Activated CD8-positive, alpha-beta memory T cell treated with anti-CD3 and anti-CD28 coated beads, Interleukin-2, amount 50 U/mL, for 4 hours (primary cell): ENCODE measurements at places on chromosomes 11 and 22.

DNA sequence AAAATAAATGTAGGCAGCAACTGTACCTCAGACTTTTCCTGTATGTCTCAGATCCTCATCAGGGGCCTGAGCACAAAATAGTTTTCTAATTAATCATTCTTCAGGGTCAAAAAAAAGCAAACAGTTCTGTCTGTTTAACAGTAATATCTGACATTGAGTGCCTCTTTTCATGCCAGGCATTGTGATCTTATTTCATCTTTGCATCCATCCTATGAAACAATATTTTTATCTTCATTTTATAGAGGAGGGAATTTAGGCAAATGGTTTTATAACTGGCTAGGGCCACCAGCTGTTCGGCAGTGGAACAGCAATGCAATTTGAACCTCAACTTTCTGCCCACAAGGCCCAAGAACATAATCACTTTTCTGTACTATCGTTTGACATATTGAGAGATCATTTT lies 145.6 kb downstream of the WNT7B start:
- no peak for DNase-seq

DNA sequence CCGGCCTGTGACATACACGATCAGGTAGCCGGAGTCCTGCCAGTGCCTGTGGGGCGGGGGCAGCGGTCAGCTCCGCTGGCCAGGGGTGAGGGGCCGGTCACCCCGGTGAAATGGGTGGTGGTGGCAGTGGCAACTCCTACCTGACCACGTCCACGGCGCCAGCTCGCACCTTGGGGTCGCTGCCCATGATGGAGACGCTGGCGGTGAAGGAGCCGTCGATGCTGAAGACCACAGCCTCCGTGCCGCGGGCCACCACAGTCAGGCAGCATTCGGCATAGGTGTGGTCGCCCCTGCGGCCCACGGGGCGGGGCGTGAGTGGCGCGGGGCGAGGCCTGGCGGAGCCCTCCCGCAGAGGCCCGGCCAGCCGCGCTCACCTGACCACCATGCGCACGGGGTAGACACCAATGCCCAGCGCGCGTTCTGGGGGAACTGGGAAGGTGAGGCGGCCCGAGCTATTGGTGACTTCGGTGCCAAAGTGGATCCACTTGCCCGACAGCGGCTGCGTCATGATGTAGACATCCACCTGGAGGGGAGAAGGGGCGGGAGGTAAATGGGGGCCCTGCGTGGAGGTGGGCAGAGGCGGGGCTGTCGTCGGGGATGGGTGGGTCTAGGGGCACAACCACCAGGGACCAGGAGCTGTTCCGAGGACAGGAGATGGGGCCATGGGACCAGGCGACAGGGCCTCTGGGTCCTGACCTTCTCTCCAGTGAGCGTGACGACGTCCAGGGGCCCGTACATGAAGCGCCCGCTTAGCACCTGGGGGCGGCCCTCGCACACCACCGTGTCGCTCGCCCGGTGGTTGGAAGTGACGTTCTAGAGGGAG lies 10.9 kb downstream of the AIP start:
- DNase-seq, result no peak

DNA sequence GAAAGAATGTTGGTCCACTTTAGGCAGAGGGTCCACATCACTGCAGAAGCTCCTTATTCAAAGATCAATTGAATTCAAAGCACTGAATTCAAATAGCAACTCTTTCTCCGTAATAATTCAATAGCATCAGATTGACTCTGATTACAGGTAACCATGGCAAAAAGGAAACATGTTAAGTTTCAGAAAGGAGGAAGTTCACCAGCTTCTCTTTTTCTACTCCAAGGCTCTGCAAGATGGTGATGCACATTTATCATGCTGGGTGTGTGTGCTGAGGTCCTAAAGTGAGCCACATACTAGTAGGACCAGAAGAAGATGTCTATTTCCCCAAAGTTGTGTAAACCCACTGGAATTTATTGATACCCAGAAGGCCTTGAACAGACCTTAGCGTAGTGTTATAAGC lies 18.0 kb upstream of the DRD2 start:
- DNase-seq, result no peak

DNA sequence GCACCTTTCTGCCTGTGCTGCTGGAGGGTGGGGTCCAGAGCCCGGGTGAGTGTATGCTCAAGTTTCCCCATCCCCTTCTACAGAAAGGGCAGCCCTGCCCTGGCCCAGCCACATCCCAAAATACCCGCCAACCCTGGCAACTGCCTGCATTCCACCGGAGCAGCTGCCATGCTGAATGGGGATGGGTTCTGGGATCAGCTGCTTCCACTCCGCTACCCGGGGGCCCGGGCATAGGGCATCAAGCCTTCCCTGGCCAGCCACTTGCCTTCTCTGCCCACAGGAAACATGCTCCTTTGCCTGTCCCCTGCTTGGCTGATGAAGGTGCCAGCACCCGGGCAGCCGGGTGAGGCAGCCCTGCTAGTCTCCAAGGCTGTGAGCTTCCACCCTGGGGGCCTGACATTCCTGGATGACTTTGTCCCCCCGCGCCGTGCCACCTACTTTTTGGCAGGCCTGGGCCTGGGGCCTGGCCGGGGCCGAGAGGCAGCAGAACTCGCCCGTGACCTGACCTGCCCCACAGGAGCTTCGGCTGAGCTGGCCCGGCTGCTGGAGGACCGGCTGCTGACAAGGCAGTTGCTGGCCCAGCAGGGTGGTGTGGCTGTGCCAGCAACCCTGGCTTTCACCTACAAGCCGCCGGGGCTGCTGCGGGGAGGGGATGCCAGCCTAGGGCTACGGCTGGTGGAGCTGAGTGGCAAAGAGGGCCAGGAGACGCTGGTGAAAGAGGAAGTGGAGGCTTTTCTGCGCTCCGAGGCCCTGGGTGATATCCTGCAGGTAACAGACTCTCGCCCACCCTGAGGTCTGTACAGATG lies 3.2 kb downstream of the CARNS1 start:
- peak; percentile 26 for DNase-seq

GRCh38 chr11:128036556-128037093 lies 550.7 kb downstream of the ETS1 start:
- no peak for DNase-seq

GRCh38 chr11:96180341-96180740 lies 162.7 kb downstream of the MAML2 start:
- DNase-seq, result no peak

- DNase-seq, result no peak
These were observed 23.6 kb upstream of the LMO2 start for GRCh38 chr11:33915526-33915925.

DNA sequence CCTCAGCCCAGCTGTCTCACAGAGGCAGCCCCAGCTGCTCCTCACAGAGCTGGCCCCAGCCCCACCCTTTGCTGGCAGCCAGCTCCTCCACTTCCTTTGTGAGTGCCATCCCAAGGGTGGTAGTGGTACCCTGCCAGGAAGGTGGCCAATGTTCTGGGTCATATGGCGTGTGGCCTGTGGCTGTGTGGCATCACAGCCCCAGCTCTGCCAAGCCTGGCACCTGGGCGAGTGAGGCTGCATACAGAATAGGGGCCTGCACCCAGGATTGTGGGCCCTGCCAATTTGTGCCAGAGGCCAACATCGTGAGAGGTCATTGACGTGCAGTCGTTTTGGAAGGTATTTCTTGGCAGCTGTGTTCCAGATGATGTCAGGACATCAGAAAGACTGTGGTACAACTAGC lies 10.7 kb downstream of the TUB start:
- no peak for DNase-seq

GRCh38 chr22:26097840-26098239 lies 71.4 kb upstream of the SEZ6L start:
- no peak for DNase-seq

- peak; percentile 61 for DNase-seq
These were observed 21.1 kb upstream of the TMPRSS13 start for GRCh38 chr11:117950301-117950700.

GRCh38 chr11:1889941-1890855 lies 1.5 kb downstream of the PRR33 start:
- no peak for DNase-seq

- no peak for DNase-seq
These were observed 2.4 kb upstream of the HEPHL1 start for GRCh38 chr11:94018721-94019120.

- DNase-seq, result no peak
These were observed 345.8 kb downstream of the CNTN5 start for GRCh38 chr11:99366546-99366945.

- no peak for DNase-seq
These were observed 14.1 kb downstream of the PTPRJ start for GRCh38 chr11:47994417-47994816.

DNA sequence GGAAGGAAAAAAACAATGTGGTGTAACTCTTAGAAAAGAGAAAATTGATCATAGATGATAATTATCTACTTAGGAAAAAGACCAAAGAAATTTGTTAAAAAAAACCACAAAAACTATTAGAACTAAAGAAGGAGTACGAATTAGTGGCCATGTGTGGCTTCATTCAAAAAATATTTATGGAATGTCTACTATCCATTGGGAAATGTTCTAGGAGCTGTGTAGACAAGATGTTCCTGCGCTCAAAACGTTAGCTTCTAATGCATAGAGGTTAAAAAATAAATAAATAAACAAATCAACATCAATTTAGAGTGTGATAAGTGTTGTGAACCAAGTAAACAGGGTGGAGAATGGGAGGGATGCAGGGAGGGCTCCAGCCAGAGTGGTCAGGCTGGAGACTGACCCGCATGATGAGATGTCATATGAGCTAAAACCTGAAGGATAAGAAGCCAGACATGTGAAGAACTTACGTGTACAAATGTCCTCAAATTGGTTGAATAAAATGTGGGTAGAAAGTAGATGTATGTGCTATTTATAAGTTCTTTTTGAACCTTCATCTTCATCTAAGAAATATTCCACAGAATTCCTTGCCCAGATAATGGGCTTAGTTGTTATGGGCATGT lies 4.3 kb upstream of the EXPH5 start:
- no peak for DNase-seq

- no peak for DNase-seq
These were observed 330.3 kb upstream of the PITPNB start for GRCh38 chr22:28249402-28249801.

DNA sequence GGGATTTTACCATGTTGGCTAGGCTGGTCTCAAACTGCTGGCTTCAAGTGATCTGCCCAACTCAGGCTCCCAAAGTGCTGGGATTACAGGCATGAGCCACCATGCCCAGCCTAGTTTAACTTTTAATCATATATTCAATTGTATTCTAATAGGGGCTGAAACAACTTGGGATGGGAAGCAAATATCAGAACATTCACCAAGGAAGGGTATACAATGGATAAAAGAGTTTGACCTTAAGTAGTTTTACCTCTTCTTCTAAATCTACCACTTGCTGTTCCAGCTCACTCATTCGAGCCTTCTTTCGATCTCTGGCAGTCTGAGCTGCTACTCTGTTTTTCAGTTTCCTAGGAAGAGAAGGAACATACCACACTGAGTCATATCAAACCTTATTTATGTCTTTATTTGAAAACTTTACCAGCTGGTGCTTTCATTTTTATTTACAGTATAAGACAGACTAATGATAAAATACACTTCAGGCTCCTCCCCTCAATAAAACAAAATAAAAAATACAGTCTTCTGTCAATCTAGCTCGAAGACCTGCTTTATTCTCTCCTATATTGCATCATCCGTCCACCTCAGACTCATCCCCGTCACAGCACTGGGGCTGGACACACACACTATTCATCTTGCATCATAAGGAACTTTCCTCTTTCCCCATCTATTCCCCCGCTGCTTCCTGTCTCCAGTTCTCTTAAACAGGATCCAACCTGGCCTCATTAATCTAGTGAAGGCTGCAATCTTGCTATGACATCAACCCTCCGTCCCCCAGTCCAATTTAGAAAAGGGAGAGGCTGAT lies 1.4 kb downstream of the XBP1 start:
- DNase-seq, result no peak

DNA sequence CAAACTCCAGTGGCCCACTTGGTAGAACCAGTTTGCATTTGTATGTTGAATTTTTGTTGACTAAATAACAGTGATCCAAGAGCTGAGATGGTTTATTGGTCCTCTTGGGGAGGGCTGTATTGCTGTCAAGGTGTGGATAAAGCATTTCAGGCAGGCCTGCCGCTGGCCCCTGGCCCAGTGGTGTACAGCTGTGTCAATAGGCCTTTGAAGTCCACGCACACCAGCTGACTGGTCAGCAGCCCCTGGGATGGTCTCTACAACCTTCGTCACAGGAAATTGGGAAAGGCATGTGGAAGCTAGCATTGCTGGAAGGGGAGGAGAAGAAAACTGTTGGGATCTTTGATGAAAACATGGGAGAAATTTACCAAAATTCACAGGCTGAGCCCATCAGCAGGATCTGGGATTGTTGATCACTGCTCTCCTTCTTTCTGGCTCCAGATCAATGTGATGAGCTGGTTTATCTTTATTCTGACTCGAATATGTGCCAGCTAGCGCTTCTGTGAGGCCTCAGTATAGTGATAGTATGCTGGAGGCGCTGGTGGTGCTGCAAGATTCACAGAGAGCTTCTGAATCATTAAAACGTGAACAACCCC lies 12.5 kb upstream of the E2F8 start:
- DNase-seq, result no peak

DNA sequence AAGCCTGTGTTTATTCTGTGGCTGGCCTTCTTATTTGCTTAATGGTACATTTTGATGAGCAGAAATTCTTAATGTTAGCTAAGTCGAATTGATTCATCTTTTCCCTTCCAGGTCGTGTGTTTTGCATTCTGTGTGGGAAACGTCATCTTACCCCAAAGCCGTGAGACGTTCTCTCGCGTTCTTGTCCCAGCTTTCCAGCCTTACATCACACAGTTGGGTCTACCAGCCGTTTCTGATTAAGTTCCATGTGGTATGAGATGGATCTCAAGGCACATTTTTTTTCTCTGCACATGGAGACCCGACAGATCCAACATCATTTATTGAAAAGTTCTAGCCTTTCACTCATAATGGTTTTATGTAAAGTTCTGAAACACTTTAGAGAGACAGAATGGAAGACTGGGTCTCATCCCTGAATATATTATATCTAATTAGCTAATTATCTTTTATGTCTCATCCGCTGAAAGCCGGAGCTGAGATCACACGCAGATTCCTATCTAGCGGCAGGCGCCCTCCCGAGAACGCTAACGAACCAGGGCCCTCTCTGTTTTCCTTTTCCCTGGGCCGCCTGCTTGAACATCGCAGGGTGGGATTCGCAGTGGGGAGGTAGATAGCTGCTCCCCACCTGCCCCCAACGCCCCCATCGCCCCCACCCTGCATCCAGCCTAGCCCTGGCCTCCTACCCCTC lies 1162.2 kb downstream of the BRD1 start:
- DNase-seq, result no peak

DNA sequence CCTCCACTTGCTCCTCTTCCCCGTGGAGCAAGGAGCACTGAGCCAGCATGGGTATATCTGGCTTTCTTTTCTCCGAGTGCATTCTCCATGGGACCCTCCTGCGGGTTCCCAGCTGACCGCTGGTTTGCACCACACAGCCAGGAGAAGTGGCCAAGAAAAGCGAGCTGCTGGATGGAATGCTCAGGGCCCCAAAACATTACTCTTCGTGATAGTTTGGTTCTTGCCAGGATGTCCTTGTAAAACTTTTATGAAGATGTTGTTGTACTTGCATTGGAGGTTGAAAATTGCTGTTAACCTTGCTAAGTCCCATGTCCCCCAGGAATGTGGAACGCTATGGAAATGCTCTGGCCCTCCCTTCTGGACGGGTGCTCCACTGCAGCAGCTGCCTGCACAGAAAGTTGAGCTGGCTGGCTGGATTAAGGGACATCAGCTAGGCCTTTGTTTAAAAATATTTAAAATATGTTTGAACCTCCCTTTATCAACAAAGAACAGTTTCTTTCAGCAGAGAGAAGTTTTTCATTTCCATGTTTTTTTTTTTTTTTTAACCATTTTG lies 68.7 kb downstream of the ZNRF3 start:
- no peak for DNase-seq

- no peak for DNase-seq
These were observed 44.5 kb upstream of the CHRM4 start for GRCh38 chr11:46436113-46436512.
